ENCODE measurements at places on chromosomes 12 and 14.

DNA sequence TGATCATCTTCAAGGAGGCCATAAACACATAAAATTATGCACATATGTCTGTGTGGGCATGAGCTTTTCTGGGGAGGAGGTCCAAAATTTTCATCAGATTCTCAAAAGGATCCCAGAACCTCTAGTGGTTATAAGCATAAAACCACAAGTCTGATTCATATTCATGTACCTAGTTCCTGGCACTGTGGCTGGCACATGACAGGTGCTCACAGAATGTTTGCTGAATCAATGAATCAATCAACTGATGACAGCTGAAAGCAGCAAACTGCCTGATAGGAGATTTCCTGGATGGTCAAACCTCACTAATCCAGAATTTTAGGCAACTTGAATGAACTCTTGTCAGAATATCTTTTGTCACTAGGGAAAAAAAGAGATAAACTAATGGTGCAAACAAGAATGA is 13.5 kb upstream of the CMKLR1 start:
- DNase-seq, result no peak

DNA sequence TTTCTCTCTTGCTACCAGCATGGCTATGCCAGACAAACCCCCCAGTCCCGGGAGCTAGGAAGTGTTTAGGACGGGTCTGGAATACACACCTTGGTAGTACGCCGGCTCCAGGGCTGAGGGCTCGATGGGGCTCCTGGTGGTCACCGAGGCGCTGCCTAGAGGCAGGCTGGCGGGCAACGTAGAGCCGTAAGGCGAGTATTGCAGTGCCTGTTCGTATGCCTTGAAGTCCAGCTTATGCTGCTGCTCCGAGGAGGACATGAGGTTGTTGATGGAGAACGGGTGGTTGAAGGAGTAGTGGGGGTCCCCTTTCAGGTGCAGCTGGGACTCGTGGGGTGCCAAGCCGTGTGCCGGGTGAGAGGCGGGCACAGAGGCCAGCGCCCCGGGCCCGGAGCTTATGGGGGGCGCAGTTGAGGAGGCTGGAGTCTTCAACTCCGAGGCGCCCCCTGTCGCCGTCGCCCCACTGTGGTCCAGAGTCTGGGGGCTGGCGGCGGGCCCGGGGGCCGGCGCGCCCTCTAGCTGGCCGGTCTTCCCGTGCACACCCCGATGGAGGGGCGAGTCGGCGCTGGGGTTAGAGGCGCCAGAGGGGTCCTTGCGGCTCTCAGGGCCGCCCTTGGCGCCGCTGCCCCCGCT is 3.6 kb downstream of the FOXA1 start:
- no peak for DNase-seq

DNA sequence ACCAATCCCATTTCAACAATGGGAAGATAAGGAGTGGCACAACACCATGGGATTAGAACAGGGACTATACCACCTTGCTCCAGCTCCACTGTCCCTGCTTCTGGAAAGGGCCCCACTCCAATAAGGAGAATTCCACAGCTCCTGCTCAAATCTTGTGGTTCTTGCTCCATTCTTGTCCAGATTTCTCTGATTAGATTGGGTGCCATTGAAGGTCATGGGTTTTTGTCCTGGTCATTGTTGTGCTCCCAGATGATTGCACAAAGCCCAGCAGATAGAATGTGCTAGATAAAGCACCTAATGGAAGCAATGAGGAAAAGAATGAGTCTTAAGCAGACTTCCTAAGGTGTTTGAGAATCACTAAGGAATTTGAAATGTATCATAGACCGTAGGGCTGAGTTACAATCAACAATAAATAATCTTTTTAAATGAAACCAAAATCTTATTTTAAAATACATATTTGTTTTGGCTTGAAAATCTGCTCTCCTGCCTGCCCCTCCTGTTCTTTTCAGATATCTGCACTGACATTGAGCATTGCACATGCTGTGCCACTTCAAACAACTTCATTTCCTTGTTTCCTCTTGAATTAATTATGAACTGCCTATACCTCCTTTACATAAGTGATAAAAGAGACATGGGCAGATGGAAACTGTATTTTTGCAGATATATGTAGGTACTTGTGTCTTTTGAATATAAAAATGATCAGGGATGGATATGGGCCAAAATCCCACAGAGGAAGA is 115.9 kb downstream of the FGD4 start:
- DNase-seq, result peak; percentile 50

GRCh38 chr12:113230315-113231234 is 9.3 kb downstream of the TPCN1 start:
- DNase-seq, result no peak

DNA sequence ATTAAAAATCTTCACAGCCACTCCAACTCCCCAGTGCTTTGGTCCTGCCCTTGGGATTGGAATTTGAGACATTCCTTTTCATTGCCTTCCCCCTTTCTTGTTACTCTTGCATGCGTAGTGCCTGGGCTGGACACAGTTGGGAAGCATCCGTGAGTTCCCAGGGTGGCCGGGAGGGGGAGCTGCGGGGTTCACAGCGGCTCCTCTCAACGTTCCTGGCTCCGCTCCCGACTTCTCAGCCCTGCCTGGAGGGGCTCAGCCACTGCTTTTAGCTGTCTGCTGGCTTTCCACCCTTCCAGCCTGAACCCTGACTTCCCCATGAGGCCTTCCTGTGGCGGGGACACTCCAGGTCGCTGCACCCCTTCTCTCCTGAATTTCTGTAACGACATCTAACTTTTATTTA is 3.2 kb downstream of the TEX52 start:
- DNase-seq, result no peak

DNA sequence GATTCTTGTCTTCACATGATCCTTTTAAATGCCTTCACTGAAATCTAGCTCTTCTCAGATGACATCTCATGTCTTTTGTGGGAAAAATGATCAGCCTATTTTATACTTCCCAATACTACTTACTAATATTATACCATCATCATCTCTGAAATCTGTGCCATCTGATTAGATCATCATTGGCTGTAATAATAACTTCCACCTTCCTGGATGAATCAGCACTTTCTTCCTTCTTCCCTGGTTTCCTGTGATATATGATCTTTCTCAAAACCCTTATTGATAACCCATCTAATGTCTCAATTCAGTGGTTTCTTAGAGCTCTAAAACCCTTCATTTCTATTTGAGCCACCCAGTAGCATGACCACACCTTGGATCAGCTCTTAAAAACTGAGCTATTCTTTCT is 30.9 kb downstream of the GPR137C start:
- DNase-seq, result no peak

DNA sequence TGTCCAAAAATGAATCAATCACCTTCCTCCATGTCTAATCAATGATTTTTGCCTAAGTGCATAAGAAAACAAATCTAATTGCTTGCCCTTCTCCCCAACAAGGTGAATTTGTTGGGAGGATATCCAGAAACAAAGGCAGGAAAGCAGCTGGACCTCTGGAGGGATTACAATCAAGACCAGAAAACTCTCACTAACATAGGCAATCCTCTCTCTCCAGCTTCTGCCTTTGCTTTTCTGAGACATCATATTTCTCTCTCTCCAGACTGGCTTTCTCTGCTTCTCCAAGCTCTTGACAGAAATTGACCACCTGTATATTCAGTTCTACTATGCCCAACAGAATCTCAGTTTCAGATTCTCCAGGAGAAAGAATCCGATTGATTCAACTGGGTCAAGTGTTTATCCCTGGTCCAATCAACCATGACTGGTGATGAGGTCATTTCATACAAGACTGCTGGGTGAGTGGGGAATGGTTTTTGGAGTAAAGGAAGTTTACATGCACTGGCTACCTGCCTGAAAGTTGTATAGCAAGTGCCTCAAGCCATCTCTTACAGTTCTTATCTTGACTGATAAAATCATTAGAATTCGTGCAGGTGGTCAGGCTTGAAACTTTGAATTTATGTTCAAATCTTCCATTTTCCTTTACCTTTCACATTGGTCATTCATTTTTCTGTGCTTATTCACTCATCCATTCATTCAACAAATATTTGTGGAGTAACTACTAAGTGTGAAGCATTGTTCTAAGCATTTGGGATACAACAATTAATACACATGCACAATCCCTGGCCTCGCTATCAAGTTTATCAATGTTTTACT is 22.2 kb upstream of the CFAP54 start:
- DNase-seq, result no peak

- DNase-seq, result no peak
Observed at GRCh38 chr12:6437586-6437985, 7.2 kb upstream of the CD27 start.

GRCh38 chr14:103512701-103513611 is 9.7 kb downstream of the CKB start:
- DNase-seq, result peak; percentile 21

DNA sequence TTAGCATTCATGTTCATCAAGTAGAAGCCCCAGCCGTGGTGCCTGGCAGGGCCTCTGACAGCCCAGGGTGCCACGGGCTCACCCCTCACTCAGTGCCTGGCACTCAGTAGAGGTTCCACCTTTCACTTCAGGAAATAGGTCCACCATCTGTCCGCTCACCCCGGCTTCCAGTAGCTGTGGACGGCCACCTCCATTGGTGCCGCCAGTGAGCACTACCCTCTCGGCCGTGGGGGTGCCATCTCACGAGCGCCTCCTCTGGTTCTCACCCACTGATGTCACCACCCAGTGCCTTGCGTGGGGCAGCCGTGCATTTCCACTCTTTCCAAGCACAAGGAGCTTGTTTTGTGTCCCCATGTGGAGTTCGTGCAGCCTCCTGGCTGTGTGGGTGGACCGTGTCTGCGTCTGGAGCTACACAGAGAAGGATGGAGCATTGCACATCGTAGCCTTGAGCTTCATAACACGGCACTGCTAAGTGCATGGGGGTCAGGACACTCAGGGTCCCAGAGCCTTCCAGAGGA is 41.0 kb upstream of the MMP17 start:
- no peak for DNase-seq

DNA sequence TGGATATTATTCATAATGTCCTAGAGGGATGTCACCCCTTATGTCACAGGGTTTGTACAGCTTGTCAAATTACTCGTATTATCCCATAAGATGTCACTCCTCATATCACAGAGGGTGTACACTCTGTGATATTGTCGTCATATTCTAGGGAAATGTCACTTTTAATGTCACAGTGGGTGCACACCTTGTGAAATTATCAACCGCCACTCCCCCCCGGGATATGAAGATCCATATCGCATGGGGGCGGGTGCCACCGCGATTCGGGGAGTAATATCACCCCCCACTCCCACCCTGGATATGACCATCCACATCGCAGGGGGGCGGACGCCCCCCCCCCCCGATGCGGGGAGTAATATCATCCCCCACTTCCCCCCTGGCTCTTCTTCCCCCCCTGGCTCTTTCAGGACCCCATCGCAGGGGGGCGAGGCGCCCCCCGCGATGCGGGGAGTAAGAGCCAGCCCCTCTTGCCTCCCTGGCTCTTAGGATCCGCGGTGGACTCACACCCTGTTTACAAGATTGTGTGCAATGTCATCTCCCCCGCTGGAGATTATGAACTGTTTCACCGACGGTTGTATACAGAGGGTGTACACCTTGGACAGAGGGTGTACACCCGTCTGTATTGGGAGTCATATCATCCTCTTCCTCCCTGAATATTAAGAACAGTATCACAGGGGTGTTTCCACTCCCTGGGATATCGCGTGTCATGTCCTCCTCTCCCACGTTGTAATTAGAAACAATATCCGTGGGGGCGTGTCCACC is 92.8 kb downstream of the FRMD6 start:
- no peak for DNase-seq

GRCh38 chr12:123067654-123068053 is 83.2 kb downstream of the PITPNM2 start:
- DNase-seq, result no peak

DNA sequence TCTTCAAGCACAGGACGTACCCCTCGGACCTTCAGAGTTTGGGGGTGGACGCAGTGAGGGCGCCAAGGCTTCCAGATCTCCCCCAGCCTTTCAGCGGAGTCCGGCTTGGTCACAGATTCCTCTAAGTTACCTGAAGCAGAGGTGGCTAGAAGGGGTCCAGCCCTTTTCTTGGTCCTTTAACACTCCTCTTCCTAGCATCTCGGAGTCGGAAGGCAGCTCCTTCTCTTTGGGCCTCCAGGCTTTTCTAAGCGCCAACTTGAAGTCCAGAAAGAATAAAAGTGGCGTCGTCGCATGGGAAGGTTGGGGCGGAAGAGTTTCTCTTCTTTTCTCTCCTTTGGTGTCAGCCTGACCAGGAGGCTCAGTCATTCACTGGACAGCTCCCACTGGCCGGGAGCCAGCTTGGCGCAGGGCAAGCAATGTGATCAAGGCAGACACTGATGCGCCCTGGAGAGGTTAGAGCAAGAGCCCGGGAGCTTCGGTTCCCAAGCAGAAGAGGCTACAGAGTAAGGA is 9.6 kb downstream of the OR6S1 start:
- DNase-seq, result no peak

- DNase-seq, result no peak
Observed at GRCh38 chr14:96826818-96827217, 29.6 kb downstream of the VRK1 start.

- DNase-seq, result no peak
Observed at GRCh38 chr14:91899213-91899612, 31.9 kb upstream of the TC2N start.

GRCh38 chr12:122350141-122350848 is 72.2 kb downstream of the CLIP1 start:
- DNase-seq, result peak; percentile 9

GRCh38 chr12:45658020-45658419 is 71.5 kb upstream of the ARID2 start:
- DNase-seq, result no peak

- no peak for DNase-seq
Observed at GRCh38 chr14:24304019-24304387, 3.8 kb downstream of the CIDEB start.

GRCh38 chr14:83975841-83976770 is 1553.8 kb upstream of the FLRT2 start:
- no peak for DNase-seq

DNA sequence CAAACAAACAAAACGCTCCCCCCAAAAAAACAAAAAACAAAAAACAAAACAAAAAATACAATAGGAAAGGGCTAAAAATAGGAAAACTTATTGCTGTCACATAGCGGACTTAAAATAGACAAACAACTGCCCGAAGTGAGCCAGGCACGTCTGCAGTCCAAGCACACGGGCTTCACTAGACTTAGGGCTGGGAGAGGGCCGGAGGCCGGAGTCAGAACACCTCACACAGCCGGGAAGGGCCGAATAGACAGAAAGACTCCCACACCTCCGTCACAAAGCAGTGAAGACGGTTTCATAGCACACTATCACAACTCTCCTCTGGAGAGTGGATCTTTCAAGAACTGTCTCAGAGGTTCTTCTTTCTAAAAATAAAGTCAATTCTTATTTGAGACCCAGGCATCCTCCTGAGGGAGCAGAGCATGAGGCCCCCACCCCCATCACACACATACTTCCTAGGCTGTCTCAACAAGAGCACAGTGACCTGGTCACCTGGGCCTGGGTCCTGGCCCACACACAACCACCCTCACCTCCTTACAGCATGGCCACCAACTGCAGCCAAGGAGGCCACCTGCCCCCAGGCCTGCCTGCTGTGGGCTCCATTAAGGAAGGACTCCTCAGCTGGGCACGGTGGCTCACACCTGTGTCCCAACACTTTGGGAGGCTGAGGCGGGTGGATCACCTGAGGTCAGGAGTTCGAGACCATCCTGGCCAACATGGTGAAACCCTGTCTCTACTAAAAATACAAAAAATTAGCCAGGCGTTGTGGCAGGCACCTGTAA is 6.7 kb downstream of the BAG5 start:
- no peak for DNase-seq

- no peak for DNase-seq
Observed at GRCh38 chr12:29505122-29505521, 7.6 kb upstream of the OVCH1 start.

GRCh38 chr12:3417937-3418462 is 73.0 kb upstream of the PRMT8 start:
- DNase-seq, result no peak
